NCI-H1105 treated with DMSO at 0.1 percent for 48 hours (cell line): ENCODE measurements at places on chromosomes 12 and 14.

DNA sequence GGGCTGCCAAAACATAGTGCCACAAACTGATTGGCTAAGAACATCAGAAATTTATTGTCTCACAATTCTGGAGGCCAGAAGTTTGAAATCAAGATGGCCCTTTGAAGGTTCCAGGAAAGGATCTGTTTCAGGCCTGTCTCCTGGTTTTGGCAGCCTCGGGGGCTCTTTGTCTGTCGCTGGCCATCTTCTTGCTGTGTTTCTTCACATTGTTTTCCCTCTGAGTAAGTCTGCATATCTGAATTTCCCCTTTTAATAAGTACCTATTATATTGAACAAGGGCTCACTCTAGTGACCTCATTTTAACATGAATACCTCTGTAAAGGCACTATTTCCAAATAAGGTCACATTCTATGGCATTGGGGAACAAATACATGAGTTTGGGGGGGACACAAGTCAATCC is 467.1 kb upstream of the MGAT4C start:
- DNase-seq, result no peak

GRCh38 chr14:69700575-69700974 is 66.4 kb upstream of the SRSF5 start:
- DNase-seq, result no peak

GRCh38 chr12:44875417-44875953 is 630 bp downstream of the NELL2 start:
- DNase-seq, result peak; percentile 81

GRCh38 chr12:8630131-8630530 is 17.5 kb upstream of the AICDA start:
- DNase-seq, result no peak

- DNase-seq, result no peak
These were observed 4.3 kb downstream of the OSBPL8 start for GRCh38 chr12:76555231-76555767.

GRCh38 chr12:21614506-21614905 is 9.9 kb upstream of the GYS2 start:
- DNase-seq, result peak; percentile 32

- no peak for DNase-seq
These were observed 4.0 kb upstream of the SYNDIG1L start for GRCh38 chr14:74429991-74430390.

DNA sequence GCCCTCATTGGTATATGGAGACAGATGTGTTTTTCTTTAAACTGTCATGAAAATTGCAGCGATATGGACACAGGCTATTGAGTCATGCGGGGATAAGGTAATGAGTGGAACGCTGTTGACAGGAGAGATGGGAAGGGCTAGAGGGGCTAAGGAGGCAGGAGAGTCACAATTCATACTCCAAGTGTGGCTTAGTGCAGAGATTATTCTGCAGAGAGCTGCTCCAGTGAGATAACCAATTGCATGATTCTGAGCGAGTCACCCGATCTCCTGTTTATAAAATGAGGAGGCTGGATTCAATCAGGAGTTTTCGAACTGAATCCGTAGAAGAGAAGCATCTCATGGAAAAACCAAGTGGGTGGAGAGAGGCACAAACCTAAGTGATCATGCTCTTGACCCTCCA is 106.4 kb upstream of the PLEKHG7 start:
- no peak for DNase-seq

DNA sequence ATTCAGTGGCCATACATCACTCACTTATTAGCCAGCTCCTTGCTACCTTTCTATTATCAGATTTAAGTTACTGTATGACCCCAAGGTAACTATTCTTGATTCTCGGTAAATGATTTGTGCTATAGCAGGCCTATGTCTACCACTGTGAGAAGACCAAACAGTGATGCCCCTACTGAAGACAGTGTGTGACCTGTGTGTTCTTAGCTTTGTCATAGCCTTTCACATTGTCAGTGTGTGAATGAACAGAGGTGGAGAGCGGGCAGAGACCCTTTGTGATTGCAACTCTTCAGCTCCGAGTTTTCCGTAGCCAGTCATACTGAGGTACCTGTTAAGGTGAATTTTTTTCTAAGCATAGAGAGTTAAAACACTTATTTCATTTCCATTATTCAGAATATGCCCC is 294.0 kb downstream of the LRFN5 start:
- no peak for DNase-seq

DNA sequence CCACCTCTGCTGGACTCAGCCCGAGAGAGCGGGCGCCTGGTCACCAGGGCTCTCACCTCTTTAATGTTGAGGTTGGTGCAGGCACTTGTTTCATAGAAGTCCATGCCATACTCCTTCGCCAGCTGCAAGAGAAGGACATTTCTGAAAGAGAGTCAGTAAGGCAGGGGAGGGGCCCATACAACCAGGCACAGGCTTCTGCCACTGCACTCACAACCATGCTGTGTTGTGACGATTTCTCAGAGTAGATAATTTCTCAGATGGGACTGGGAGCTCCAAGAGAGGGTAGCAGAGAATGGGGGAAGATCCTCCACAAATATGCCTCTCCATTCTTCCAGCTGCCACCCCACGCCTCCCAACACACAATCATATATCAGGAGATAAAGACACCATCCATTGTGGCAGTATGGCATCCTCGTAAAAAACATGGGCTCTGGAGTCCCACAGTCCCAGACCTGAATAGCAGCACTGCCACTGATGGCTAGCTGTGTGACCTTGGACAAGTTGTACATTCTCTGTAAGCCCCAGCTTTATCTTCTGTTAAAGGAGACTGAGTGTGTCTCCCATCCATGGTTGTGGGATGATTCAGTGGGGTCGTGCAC is 6.2 kb upstream of the GPX2 start:
- DNase-seq, result no peak

DNA sequence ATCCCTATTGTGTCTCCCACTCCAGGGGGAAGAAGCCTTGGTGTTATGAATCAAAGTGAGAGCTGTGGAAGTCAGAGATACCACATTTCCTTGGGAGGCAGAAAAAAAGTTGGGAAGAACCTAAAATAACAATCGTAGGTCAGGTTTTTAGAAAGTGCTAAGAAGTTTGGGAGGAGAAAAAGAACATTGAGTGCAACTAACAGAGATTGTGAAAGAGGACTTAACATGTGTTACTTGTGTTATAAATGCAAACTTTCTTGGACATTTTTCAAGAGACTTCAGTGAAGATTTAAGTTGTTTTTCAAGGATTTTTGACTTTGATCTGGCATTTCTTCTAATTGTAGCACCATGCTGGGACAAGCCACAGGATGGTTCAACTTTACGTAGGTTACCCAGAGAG is 7.8 kb upstream of the ERP27 start:
- no peak for DNase-seq

DNA sequence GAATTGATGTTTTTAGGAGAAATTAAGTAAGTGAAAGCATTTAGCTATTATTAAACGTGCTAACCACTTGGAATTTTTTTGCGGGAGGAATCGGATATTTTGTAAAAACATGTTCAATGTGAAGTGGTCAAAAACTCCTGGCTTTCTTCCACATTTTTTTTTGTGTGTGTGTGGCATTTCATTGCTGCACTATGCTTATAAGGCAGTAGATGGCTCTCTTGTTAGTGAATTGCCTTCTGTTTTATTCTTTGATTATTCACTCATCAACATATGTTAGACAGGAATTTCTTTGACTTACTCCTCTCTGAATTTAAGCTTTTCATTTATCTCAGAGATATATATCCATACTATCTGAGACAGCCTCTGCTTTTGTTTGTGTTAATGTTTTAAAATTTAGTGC is 71.3 kb downstream of the DERA start:
- DNase-seq, result peak; percentile 12

- DNase-seq, result no peak
These were observed 64.4 kb upstream of the RTL1 start for GRCh38 chr14:100967930-100968329.

DNA sequence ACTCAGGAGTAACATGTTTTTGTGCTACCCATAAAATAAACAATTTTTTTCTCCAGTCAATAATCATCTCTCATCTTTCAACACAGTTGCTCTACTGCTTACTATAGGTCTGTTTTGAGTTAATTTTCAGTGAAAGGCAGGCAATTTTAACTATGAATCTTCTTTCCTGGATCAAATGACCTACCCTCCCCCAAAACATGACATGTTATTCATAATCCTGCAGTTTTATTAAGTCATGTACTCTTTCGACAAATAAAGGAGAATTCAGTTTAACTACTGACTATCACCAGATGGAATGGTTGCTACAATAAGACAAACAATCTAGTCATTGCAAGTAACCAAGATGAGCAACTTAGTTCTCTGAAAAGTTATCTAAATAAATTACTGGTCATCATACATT is 106.0 kb upstream of the FAR2 start:
- no peak for DNase-seq

DNA sequence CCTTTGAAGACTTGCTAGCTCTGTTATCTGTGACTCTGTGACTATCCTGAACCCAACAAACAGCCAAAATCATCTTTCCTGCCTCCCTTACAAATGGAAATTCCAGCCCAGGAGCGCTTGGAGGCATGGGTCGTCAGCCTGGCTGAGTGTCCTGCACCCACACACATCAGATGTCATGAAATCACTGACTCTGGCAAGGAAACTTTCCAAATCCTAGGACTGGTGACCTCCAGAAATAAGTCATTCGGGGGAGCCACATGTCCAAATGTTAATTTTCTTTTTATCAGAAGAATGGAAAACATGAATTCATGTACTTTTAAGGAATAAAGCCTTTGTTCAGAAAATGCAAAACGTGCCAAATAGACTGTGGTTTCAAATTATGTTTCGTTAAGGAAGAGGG is 96.3 kb upstream of the EVL start:
- DNase-seq, result no peak

DNA sequence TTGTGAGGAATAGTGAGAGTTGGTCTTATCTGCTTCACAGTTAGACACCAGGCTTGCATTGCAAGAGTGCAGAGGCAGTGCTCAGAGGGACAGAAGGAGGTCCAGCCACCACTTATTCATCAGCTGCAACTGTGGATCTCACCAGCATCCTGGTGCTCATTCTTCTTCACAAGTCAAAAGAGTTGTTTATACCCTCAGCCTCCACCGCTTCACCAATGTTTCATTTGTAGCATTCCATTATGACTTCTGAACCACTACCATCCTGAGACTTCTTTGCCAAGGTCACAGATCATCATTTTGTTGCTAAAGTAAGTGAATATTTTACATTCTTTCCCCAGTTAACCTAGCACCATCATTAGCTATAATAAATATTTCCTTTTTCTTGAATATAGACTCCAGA is 230.5 kb upstream of the KITLG start:
- DNase-seq, result no peak

- no peak for DNase-seq
These were observed 111.9 kb downstream of the ERC1 start for GRCh38 chr12:1102791-1103450.

GRCh38 chr14:95651821-95652583 is 34.2 kb upstream of the TCL1B start:
- DNase-seq, result no peak

DNA sequence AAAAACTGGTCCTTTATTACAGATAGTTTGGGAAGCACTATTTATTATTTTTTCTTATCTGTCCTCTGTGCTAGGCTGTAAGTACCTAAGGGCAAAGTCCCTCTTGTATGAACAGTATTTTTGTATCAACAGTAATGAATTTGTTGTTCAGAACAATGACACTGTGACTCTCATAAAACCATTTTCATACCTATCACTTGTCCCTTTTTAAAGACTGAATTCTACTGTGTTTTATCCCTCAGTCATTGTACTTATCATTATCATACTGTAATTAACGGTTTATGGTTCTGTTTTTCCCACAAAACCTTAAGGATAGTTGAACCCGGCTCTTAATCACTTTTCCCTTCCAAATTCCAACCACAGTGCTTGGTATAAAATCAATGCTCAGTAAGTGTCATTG is 69.4 kb downstream of the SRGAP1 start:
- DNase-seq, result no peak

DNA sequence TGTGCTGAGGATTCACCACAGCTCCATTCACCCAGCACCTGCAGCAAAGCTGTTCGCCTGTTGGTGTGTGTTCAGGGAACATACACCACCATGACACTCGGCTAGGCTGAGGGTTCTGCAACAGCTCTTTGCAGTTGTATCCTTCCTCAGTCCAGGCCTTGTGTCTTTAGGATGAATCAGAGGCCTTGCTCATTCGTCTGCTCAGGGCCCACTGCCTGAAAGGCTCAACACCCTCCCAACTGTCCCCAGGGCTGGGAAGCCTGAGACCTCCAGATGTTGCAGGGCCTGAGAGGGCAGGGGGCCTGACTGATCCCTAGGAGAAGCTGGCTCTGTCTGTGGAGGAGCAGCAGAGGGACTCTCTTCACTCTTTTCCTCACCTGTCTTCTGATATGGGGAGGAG is 11.2 kb downstream of the ZDHHC22 start:
- DNase-seq, result no peak

- DNase-seq, result no peak
These were observed 893.1 kb downstream of the TMEM121 start for GRCh38 chr14:106419376-106419965.

DNA sequence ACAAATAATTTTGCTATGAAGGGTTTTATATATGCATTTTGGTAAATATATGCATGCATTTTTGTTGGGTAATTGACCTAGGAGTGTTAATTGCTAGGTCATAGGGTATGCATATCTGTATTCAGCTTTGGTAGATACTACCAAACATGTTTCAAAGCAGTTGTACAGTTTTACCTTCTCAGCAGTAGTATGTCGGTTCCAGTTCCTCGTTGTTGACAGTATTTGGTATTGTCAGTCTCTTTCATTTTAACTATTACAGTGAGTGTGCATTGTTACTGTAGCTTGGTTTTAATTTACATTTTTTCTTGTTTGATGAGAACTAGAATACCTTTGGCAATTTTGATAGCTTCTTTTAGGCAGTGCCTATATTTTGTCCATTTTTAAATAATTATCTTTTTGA is 98.9 kb downstream of the ARID2 start:
- DNase-seq, result no peak

GRCh38 chr12:78641837-78642423 is 222.6 kb upstream of the SYT1 start:
- DNase-seq, result no peak

DNA sequence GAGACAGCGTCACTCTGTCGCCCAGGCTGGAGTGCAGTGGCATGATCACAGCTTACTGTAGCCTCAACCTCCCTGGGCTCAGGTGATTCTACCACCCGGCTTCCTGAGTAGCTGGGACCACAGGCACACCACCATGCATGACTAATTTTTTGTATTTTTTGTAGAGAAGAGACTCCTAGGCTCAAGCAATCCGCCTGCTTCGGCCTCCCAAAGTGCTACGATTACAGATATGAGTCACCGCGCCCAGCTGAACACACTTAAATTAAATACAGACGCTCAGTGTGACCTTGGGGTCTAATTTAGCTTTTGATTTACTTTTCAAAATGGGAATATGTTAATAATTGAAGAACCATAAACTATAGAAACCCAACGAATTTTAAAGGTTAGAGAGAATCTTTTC is 77.2 kb downstream of the C2CD5 start:
- DNase-seq, result no peak

- no peak for DNase-seq
These were observed 6.9 kb upstream of the HOXC11 start for GRCh38 chr12:53966085-53966384.

GRCh38 chr14:22428700-22429291 is 160.2 kb downstream of the DAD1 start:
- no peak for DNase-seq

GRCh38 chr12:51626629-51627028 is 35.6 kb downstream of the SCN8A start:
- DNase-seq, result no peak

- no peak for DNase-seq
These were observed 56.5 kb upstream of the ZFP36L1 start for GRCh38 chr14:68849416-68849815.
